ENCODE measurements at places on chromosomes 6 and 20.

GRCh38 chr6:164152611-164153010 lies 738.1 kb downstream of the QKI start:
- no peak for DNase-seq

GRCh38 chr6:44697327-44697726 lies 309.8 kb downstream of the CDC5L start:
- no peak for DNase-seq

- no peak for DNase-seq
Measured at GRCh38 chr6:86963352-86963751, 26.0 kb downstream of the HTR1E start.

GRCh38 chr6:28597924-28598722 lies 72.4 kb downstream of the GPX5 start:
- no peak for DNase-seq

DNA sequence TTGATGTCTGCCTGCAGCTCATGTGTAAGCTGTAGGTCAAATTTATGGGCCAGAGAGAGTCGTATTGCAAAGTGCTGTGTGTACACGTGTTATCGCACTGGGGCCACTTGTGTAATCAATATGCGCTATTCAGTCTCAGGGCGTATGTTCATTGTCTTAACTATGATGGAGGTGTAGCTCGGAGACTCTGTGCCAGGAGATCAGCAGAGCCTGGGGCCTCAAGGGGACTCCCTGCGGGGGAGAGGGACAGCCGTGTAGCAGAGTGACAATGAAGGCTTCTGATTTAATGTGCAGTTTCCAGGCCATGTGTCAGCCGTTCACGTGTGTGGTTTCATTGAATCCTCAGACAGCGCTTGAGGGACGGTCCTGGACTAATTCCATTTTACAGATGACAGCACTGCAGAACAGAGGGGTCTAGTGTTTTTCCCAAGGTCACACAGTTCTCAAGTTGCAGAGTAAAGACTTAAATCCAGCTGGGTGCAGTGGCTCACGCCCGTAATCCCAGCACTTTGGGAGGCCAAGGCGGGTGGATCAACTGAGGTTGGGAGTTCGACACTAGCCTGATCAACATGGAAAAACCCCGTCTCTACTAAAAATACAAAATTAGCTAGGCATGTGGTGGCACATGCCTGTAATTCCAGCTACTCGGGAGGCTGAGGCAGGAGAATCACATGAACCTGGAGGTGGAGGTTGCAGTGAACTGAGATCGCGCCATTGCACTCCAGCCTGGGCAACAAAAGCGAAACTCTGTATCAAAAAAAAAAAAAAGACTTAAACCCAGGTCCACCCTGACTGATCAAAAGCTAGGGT lies 242.5 kb downstream of the PREX1 start:
- no peak for DNase-seq

DNA sequence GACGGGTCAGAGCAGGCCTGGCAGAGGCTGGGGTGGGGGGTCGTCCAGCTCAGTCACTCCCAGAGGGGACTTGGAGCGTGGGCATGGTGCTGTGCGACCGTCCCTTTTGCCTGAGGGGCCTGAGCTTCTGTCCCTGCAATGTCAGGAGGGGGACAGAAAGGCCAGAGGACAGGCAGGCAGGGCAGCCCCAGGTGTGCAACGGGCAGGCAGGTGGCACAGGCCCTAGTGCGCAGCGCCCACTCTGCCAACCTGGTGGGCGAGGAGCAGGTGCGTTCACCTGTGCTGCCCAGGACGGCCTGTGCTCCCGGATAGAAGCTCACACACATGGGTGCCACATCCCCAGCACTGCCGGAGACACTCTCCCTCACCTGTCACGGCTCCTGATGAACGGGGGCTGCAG lies 78.7 kb upstream of the SLCO4A1 start:
- no peak for DNase-seq

GRCh38 chr6:149889326-149889725 lies 8.6 kb downstream of the RAET1E start:
- DNase-seq: no peak

DNA sequence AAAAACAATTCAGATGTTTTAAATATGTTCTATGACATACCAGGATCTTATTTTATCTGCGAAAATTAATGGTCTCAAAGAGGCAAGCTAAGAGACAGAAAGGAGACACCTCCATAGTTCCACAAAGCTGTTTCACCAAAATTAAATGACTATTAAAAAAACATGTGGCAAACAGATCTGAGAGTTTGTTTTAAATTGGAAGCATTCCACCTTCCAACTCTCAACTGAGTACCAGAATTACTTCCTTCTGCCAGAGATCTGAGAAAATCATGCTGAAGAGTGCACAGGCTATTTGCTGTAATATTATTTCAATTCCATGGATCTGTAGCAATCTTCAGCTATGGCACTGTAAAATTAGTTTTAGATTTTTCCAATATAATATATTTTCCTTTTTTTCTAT lies 669.5 kb upstream of the MARCKS start:
- DNase-seq: no peak

DNA sequence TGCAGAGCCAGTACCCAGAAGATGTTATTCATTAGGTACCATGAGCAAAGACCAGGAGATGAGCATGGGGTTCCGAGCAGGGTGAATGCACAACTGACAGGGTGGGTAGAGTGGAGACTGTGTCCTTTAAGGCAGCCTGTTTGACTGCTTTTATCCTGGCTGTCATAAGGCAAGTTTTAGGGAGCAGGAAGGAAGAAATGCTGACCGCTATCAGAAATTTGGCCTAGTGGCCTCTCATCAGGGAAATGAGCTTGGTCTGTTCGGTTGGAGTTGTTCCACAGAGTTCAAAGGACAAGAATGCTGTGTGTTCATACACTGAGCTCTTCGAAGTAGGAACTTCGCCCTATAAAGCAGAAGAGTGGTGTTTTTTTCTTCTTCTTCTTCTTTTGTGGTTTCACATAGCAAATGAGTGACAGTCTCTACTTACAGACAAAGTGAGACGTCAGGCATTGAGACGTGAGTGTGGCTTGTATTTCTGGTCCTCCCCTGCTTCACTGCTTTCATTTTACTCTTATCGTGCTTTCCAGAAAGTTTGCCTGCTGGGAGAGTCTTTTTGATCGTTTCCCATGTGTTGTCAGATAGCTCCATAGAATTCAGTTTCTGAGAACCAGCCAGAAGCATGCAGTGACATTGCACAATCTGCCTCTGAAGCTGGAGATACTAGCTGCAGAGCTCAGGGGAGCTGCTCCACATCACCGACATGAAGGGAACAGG lies at the start of gene CASS4:
CASS4 (plus strand) TSS at position 502 of the 714 bp plus-strand sequence; CDS start at position 701, 199 bp downstream.
- no peak for DNase-seq

GRCh38 chr6:28940294-28940857 lies 16.6 kb upstream of the TRIM27 start:
- no peak for DNase-seq

- DNase-seq: peak; percentile 28
Measured at GRCh38 chr6:17389274-17389847, 4.0 kb upstream of the CAP2 start.

DNA sequence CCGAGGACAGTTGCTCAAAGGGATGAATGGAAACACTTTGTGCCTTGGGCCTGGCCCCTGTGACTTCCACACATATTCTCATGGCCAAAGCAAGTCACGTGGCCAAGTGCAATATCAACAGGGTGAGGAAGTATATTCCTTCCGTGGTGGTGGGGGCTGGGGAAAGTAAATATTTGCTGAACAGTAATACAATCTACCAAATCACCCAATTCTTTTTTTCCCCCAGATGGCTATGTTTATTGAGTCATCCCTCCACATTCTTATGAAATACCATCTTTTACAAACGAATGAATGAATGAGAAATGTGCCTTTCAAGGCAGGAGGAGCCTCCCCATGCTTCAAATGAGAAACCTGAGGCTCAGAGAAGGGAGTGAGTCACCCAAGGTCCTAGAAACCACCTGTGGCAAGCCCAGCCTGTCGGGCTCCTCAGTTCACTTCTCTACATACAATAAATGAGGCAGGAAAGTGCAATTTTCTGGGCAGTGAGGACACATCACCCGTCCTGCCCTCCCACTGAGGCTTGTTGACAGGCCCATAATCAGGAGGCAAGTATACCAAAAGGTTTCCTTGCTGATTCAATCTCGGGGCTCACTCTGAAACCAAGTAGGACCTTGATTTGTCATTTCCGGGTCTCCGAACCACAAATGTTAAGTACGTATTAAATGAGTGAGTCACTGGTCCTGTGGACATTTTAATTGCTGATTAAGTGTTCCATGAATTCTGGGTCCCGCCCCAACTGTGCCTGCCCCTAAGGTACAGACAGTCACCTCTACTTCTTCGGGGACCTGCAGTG lies 25.3 kb upstream of the TOP1 start:
- peak; percentile 86 for DNase-seq

DNA sequence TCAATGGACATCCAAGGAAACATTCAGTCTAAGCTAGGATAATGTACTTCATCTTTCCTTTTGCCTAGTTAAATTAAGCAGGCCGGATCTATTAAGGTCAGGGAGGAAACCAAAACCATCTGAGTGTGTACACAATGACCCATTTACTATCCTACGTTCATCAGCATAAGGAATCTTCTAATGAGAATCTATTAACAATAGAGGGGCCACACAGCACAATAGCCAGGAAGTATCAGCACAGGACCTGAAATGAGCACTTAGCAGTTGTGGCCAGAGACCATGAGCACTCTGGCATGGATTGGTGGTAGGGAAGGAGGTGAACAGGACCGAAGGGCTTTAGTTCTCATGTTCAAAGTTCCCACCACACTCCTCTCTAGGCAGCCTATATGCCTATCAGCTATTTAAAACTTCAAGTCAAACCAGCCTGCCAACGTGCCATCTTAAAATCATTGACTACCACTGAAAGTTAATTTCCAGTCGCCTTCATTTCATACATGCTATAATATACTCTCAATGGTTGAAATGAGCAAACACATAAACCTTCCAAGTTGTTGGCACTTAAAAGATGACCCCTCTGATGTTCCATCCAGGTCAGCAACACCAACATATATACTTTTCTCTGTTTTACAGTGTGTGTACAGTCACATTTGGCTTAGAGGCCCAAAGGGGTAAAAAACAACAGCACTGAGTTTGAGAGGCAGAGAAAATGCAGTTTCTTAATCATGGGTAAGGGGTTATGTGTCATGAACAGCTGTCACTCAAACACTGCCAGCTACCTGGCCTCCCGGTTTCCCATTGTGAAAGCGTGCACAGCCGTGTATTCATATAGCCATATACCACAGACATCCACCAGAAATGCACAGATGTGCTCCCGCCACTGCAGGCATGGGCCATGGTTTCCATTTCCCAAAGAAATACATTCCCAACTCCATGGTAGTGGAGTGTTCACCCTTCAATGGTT lies 184.3 kb downstream of the TBXT start:
- DNase-seq: no peak

DNA sequence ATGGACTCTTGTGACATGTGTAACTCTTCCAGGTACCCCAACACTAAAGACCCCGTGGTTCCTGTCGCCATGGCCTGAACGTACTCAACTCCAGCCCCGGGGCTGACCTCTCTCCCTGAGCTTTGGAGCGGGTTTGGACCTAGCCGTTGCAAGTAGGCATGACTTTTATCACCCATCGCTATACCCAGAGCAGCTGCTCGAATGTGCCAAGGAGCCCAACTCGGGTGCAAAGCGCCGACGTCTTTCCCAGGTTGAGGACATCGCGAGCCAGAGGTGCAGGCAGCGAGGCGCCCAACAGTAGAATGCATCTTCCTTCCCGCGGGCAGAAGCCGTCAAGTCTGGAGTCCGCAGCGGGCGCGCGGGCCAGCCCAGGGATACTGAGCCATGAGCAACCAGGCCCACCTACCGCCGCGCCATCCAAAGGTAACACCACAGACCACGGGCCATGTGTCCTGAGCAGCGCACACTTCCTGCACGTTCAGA lies 5.7 kb upstream of the LAMP5 start:
- DNase-seq: no peak

GRCh38 chr6:11007715-11008608 lies 36.1 kb downstream of the ELOVL2 start:
- DNase-seq: no peak

GRCh38 chr20:21518292-21518991 lies 4.6 kb upstream of the NKX2-2 start:
- DNase-seq: no peak

- DNase-seq: no peak
Measured at GRCh38 chr6:138430361-138431145, 26.5 kb downstream of the HEBP2 start.

DNA sequence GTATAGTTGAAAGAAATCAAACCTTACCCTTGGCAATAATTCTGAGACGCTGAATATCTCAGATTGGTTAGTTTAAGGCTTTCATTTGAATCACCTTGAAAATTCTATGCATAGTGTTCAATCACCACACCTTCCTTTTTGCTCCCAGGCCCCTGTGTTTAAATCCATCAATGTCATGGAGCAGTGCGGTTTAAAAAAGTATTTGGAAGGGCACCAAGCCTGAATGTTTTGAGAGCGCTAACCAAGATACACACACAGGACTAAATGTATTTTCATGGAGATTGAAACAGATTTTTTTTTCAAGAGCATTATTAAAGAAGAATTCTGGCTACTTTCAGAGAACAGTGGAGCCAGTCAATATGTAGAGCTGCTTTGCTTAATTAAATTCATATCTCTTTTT lies 195.7 kb downstream of the CENPW start:
- no peak for DNase-seq

- no peak for DNase-seq
Measured at GRCh38 chr20:38197217-38197616, 32.1 kb upstream of the TGM2 start.

DNA sequence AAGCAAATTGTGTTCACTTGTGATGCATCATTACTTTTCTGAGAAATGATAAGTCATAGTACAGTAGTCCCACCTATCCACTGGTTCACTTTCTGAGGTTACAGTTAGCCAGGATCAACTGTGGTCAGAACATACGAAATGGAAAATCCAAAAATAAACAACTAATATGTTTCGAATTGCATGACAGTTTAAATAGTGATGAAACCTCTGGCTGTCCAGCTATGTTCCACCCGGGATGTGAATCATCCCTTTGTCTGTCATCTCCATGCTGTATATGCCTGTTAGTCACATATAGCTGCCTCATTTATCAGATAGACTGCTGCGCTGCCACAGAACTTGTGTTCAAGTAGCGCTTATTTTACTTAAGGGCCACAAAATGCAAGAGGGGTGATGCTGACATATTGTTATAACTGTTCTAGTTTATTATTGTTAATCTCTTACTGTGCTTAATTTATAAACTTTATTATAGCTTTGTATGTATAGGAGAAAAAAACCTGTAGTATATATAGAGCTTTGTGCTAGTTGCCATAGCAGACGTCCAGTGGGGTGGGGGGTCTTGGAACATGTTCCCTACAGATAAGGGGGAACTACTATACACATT lies 29.2 kb downstream of the AFDN start:
- peak; percentile 67 for DNase-seq

GRCh38 chr20:36823121-36823520 lies 49.6 kb upstream of the DSN1 start:
- no peak for DNase-seq

- no peak for DNase-seq
Measured at GRCh38 chr6:2998998-2999617, 586 bp upstream of the NQO2 start.
